ENCODE measurements at places on chromosomes 16 and 17.

GRCh38 chr16:84497418-84498222 is 6.8 kb downstream of the MEAK7 start:
- DNase-seq, result no peak

- no peak for DNase-seq
Observed at GRCh38 chr16:4194661-4195060, 47.2 kb downstream of the SRL start.

DNA sequence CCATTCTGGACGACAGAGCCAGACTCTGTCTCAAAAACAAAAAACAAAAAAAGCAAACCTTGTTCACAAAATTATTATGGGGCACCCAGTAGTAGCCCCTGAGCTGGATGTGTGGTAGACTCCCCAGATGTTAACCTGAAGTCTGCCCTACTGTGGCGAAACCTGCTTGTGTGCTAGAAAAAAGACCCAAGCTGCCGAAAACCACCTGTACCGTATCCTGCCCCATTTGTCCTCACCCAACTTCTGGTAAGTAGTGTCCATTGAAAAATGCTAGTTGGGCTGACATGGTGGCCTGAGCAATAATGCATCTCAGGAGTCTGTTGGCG is 9.1 kb downstream of the RMI2 start:
- no peak for DNase-seq

DNA sequence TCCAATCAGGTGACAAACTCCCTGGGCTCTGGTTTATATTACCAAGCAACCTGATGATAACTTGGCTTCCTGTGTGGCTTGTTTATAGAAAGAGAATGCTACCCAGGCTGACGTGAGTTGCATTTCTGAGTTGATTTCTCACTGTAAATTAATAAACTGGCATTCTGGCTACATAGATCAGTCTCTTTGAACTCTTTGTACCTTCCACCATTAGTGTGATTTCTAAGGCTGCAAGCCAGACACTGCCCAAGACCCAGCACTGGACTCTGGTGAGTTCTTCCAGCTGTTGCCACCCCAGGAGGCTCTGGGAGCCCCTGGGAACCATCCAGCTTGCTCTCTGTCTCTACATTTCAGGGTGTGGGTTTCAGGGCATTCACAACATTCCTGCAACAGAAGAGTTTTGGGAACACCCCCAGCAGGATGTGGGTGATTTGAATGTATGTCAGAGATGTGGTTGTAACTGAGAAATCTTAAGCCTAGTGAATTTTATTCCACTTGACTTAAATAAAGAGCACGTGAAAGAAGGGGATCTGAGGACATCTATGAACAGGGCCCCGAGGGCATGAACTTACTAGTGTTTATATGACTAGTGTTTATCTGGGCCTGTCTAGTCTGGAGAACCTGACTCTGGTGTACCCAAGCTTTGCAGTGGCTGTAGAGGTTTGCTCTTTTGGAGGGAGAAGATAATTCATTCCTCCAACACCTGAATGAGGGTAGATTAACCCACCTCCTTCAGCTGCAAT is 30.3 kb upstream of the LRRC37A start:
- DNase-seq, result no peak

DNA sequence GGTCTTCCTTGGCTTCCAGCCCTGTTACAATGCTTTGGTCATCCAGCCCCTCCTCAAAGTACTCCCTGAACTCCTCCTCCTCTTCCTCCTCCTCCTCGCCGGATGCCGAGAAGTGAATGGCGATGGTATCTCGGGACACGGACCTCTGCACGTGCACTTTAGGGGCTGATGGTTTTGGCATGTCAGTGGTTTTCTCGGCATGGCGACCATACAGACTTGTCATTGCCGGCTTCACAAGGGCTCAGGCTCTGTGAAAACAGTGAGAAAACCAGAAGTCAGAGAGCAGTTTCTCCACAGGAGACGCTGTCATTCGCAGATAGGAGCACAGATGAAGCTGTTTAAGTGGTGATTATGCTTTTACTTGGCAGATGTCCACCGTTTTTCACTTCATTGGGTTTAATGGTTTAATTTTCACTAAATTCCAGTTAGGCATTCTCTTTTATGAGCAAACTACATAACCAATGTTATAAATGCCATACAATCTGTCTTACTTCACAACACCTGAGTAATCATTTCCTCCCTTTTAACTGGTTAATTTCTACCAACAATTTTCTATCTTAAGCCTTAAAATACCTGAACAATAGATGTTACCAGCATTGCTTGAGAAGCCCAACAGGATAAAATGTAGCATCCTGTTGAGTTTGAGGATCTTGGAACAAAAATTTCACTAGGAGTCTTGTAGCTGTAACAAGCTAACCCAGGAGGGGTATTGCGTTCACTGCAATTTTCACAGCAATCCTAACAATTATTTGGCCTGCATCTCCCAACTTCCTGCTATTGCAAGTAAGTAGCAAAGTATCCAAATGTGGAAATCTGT is 48.9 kb downstream of the TEX2 start:
- DNase-seq, result no peak

GRCh38 chr16:69917739-69918138 is 33.4 kb upstream of the CLEC18A start:
- no peak for DNase-seq

GRCh38 chr17:48753794-48754499 is 25.4 kb upstream of the HOXB13 start:
- no peak for DNase-seq

DNA sequence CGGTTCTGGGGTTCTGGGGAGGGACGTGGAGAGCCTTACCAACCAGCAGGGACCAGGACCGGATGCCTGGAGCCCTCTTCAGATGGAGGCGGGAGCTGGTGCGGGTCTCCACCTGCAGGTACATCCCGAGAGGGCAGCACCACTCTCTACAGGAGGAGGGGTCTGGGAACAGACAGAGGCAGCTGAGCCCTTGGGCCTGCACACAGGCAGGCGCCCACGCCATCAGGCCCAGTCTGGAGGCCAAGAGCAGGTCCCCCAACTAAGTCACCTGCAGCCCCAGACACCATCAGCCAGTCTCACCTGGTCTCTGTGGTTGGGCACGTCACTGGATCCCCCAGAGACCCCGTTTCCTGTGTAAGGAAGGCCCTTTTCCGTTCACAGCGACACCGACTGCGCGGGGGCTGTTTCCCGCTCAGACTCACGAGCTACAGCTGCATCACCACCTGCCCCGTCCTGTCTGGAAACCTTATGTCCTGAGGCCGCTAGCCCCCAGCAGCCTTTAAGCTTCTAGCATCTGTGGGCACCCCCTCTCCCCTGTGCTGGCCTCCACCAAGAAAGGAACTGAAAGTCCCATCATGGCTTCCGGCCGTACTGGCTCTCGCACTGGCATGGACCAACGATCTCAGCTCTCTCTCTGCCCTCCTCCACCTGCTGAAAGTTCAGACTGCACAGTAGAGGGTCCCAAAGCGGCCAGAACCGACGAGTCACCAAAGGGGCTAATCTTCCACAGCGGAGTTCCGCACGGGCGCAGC is 1.2 kb downstream of the CYBC1 start:
- DNase-seq, result no peak

GRCh38 chr17:83155128-83156121 is 76.0 kb downstream of the METRNL start:
- no peak for DNase-seq

GRCh38 chr17:8186446-8186786 is 3.6 kb downstream of the BORCS6 start:
- DNase-seq, result no peak

GRCh38 chr16:89860747-89861304 is 12.6 kb upstream of the TCF25 start:
- DNase-seq, result no peak

GRCh38 chr16:55469821-55470532 is 9.0 kb upstream of the MMP2 start:
- DNase-seq, result no peak

- no peak for DNase-seq
Observed at GRCh38 chr17:63480826-63481487, 4.1 kb downstream of the ACE start.

- no peak for DNase-seq
Observed at GRCh38 chr17:9931144-9931741, 26.2 kb upstream of the RCVRN start.

- no peak for DNase-seq
Observed at GRCh38 chr17:40535438-40535837, 29.8 kb downstream of the CCR7 start.

GRCh38 chr16:69325784-69326171 is 4.6 kb downstream of the PDF start:
- DNase-seq, result no peak

DNA sequence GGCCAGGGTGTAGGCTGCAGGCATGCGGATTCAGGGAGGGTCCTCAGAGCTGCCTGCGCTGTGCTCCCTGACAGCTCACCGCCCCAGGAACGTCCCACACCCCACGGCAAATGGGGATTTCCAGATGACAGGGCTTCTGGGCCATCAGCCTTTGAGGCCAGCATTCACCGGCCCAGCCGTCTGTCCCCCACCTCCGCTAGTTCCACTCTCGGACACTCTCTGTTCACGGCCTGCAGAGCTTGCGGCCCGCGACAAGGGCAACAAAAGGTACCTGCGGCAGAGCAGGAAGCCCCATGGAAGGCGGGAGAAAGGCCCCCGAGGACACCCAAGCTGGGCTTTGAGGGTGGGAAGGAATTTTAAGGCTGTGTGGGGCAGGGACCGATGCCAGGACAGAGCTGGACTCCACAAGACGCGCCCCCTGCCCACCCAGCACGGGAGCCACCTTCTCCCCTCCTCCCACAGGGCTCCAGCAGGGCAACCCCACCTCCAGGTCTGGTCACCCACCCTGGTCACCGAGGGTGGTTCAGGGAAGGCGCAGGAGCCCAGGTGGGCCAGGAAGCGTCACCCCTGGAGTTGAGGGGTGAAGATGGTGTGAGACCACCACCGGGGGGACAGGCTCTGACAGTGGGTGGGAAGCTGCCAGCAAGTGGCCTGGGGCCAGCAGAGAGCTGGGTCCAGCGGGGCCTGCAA is 5.6 kb upstream of the CYBA start:
- no peak for DNase-seq

DNA sequence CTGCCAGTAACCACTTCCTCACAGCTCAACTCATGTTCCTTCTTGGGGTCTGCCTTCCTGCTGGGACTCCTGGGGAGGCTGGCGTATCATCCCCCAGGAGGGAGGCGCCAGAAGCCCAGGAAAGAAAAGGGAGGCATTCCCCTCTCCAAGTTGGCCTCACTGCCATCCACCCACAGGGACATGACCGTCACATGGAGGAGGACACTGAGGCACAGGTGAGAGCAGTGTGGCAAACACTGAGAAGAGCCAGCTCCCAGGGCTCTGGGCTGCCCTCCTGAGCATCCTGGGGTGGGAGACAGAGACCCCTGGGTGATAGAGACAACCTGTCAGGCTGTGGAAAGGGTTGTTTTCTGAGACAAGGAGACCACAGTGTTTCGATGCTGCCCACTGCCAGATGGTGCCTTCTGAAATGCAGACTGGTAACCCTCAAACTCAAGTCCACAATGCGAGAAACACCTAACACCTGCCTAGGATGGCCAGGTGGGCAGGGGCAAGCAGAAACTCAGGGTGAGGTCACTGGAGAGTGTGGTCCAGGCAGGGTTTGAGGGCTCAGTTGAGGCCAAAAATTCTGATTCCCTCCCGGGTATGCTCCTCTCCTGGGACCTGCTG is 1722.1 kb downstream of the TP53TG3F start:
- no peak for DNase-seq

DNA sequence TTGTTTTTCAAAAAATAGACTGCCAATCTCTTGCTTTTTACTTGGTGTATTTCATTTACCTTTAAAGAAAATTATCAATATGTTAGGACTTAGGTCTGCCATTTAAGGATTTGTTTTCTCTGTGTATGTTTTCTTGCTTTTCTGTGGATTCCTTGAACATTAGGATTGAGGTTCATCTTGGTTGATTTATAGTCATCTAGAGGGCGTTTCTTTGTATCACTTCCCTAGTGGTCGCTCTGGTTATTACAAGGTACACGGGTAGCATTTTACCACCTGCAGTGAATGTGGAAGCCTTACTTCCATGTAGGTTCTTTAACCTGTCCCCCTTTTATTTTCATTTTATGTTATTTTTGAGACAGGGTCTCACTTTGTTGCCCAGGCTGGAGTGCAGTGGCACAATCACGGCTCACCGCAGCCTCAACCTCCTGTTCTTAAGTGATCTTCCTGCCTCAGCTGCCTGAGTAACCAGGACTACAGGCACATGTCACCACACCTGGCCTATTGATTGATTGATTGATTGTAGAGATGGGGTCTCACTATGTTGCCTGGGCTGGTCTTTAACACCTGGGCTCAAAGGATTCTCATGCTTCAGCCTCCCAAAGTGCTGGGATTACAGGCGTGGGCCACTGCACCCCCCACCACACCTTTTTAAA is 35.2 kb upstream of the CBX4 start:
- no peak for DNase-seq

GRCh38 chr16:79089735-79090284 is 510.7 kb downstream of the MAF start:
- DNase-seq, result no peak

GRCh38 chr17:732902-733720 is 715 bp downstream of the TLCD3A start:
- DNase-seq, result peak; percentile 24

DNA sequence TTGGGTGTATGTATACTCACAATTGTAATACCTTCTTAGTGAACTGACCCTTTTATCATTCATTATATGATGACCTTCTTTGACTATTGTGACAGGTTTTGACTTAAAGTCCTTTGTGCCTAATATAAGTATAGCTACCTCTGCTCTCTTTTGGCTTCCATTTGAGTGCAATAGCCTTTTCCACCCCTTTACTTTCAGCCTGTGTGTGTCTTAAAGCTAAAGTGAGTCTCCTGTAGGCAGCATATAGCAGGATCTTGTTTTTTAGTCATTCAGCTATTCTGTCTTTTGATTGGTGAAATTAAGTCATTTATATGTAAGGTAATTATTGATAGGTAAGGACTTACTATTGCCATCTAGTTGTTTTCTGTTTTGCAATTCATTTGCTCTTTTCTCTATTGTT is 15.9 kb upstream of the TBX4 start:
- DNase-seq, result no peak

GRCh38 chr16:74713325-74713724 is 12.7 kb upstream of the MLKL start:
- DNase-seq, result no peak

- DNase-seq, result no peak
Observed at GRCh38 chr16:61014869-61015268, 1021.4 kb downstream of the CDH8 start.

GRCh38 chr17:79389896-79390295 is 221.0 kb downstream of the RBFOX3 start:
- no peak for DNase-seq

DNA sequence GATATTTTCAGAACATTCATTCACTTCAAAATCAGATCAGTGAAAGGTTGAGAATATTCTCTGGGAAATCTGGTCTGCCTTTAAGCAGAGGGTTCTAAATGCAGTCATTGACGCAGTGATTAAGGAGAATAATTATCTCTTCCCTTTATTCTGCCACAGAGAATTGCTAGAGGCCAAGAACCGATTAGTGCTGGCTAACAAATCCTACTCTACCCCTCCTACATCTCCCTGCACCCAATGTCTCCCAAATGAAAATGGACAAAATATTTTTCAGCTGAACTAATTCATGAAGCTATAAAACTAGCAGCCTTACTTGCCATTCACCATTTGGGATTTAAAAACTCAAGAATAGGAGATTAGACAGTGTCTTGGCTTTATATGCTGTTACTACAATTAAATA is 185.5 kb upstream of the SOX9 start:
- DNase-seq, result no peak
